ENCODE measurements at places on chromosomes 7 and 10. TPM values are rescaled to one million over a fixed set of nuclear protein-coding genes. Genes with fewer than 3 reads are reported as not detected.
A peak's percentile ranks its signal among the peaks of the same experiment; 100 is the strongest.

DNA sequence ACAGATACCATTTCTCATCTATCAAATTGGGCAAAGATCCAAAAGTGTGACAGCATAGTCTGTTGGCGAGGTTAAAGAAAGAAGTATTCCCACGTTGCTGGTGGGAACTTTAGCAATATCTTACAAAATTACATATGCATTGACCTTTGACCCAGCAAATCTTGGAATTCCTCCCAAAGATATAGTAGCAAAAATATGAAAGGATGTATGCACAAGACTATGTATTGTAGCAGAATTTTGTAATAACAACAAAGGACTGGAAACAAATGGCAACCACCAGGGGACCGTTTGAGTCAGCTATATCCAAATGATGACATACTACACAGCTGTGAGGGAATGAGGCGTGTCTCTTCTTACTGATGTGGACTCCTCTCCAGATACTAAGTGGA, 50.2 kb downstream of the KCNH2 start:
- no peak overlapping the region for H3K27ac ChIP-seq
- no peaks in the 10 kb centered on the region for H3K36me3 ChIP-seq
- H3K4me3 ChIP-seq, result no peak overlapping the region
- peaks cover 3% of the 10 kb centered on the region for H3K27me3 ChIP-seq

- peak; percentile 65 for DNase-seq
- peaks cover 3% of the 10 kb centered on the region for H3K4me1 ChIP-seq
- H3K27ac ChIP-seq, result no peak overlapping the region
- H3K4me3 ChIP-seq, result no peak overlapping the region
- H3K27me3 ChIP-seq, result peaks cover 34% of the 10 kb centered on the region
- H3K36me3 ChIP-seq, result no peaks in the 10 kb centered on the region
These were observed 37.9 kb upstream of the PSMG3 start for GRCh38 chr7:1607696-1608095.

DNA sequence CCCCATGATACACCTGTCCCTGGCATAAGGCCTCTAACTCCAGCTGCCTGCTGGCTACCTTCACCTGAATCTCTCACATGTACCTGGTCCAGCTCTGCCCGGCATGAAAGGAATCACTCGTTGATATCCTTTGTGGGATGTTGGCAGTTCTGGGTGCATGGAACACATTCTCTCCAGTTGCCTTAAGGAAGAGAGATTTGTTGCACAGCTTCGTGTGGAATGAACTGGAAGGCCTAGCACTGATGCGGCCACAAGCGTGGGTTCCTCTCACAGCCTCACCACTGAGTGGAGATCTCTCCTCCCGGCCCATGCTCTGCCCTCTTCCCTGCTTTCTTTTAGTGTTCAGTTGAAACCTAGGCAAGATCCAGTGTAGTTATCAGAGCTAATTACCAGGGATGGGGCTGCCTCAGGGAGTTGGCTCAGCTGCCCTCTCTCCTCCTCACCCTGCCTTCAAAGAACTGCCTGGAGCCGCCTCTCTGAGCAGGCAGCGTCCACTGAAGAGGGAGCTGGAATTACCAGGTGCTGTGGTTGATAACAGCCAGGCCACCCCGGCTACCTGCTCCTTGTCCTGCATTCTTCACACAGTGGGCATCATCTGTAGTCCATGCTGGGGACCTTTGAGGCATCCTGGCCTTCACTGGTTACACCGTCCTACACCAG, 194.3 kb downstream of the CCDC3 start:
- DNase-seq, result no peak
- peaks cover 4% of the 10 kb centered on the region for H3K27me3 ChIP-seq
- H3K4me1 ChIP-seq, result peaks cover 6% of the 10 kb centered on the region
- H3K27ac ChIP-seq, result no peak overlapping the region
- no peak overlapping the region for H3K4me3 ChIP-seq

GRCh38 chr7:76201732-76202665, at the start of gene SRRM3:
Gene SRRM3 (plus strand): TSS chr7:76201896. CDS start chr7:76235067, 33,171 bp downstream.
- no peak within 1 kb of the TSS for H3K27ac ChIP-seq
- no peak within 1 kb of the TSS for H3K4me3 ChIP-seq
- no peaks in the 10 kb centered on the region for H3K36me3 ChIP-seq
- H3K4me1 ChIP-seq, result no peaks in the 10 kb centered on the region
- peaks cover 2% of the 10 kb centered on the region for H3K27me3 ChIP-seq
- DNase-seq, result peak; percentile 97

DNA sequence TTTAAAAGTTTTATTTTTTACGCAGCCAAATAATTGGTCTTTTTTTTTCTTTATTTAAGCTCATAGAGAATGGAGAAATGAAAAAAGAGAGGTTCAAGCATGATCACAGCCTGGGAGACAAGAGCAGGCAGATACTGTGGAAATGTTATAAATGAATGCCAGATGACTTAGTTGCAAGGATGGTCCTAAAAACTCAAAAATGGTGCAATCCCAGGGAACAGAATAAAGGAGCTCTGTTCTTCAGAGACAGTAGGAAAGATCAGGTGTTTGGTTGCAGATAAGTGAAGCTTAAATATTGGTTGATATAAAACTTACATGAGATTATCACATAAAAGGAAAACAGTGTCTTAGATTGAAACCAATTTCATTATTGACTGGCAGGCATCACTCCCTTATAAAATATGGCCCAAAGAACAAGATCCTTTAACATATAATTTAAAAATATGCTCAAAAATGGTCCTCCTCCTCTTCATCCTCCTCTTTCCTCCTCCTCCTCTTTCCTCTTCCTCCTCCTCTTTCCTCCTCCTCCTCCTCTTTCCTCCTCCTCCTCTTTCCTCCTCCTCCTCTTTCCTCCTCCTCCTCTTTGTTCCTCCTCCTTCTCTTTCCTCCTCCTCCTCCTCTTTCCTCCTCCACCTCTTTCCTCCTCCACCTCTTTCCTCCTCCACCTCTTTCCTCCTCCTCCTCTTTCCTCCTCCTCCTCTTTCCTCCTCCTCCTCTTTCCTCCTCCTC, 18.6 kb downstream of the GNAT3 start:
- H3K27me3 ChIP-seq, result no peaks in the 10 kb centered on the region
- no peak for DNase-seq
- H3K4me3 ChIP-seq, result no peak overlapping the region

DNA sequence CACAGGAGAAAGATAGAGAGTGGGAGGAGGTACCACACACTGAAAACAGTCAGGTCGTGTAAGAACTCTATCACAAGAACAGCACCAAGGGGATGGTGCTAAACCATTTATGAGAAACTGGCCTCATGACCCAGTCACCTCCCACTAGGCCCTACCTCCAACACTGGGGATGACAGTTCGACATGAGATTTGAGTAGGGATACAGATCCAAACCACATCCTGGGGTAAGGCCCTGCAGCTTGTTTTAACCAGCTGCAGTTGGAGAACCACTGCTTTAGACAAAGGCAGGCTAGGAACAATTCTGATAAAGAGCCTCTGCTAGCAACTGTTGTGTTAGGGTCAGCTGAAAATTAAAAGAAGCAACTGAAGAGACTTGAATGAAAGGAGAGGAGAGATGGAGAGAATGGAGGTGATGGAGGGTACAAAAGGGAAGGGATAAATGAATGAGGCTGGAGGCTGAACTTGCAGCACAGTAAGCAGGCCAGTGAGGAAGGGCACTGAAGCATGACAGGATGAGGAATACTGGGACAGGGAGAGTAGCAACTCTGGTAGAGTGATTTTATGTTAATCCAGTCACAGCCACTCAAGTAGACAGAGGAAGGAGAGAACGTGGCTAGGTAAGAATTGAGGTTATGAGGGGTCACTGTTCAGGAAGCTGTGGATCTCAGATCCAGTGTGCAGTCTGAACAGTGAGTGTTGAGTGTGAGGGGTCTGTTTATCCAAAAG, 23.6 kb downstream of the MEST start:
- no peak overlapping the region for H3K27ac ChIP-seq
- no peak for DNase-seq
- no peaks in the 10 kb centered on the region for H3K4me1 ChIP-seq
- no peaks in the 10 kb centered on the region for H3K27me3 ChIP-seq
- H3K4me3 ChIP-seq, result no peak overlapping the region

GRCh38 chr7:42338916-42339540, 102.0 kb upstream of the GLI3 start:
- peaks cover 3% of the 10 kb centered on the region for H3K27me3 ChIP-seq
- H3K4me3 ChIP-seq, result peak overlapping the region; percentile 49
- no peak for DNase-seq
- H3K36me3 ChIP-seq, result no peaks in the 10 kb centered on the region
- H3K27ac ChIP-seq, result peak overlapping the region; percentile 36
- H3K4me1 ChIP-seq, result peaks cover 17% of the 10 kb centered on the region

GRCh38 chr10:31413325-31413724, 94.3 kb downstream of the ZEB1 start:
- no peak for DNase-seq
- H3K27ac ChIP-seq, result no peak overlapping the region
- H3K4me1 ChIP-seq, result peaks cover 7% of the 10 kb centered on the region
- H3K27me3 ChIP-seq, result no peaks in the 10 kb centered on the region
- no peak overlapping the region for H3K4me3 ChIP-seq

GRCh38 chr10:89431977-89432376, 17.6 kb downstream of the IFIT5 start:
- no peak for DNase-seq
- H3K27me3 ChIP-seq, result no peaks in the 10 kb centered on the region
- peaks cover 19% of the 10 kb centered on the region for H3K4me1 ChIP-seq

DNA sequence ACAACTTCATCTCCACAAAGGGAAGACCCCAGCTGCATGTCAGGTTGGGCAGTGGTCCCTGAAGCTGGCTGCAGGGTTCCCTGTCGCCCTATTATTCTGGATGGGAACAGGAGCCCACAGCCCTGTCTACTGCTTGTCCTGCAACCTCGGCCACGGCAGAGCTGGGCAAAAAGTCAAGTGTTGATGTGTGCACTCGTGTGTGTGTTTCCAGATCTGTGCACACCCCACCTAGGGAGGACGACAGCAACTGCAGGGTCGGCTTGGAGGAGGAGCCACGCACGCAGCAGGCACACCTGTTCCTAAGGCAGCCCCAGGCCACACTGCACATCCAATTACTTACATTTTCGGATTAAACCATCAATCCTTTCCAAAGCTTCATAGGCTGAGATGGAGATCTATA, 23.6 kb downstream of the PITRM1 start:
- H3K4me3 ChIP-seq, result no peak overlapping the region
- no peak overlapping the region for H3K27ac ChIP-seq
- H3K36me3 ChIP-seq, result peaks cover 97% of the 10 kb centered on the region
- H3K27me3 ChIP-seq, result no peaks in the 10 kb centered on the region
- no peaks in the 10 kb centered on the region for H3K4me1 ChIP-seq

DNA sequence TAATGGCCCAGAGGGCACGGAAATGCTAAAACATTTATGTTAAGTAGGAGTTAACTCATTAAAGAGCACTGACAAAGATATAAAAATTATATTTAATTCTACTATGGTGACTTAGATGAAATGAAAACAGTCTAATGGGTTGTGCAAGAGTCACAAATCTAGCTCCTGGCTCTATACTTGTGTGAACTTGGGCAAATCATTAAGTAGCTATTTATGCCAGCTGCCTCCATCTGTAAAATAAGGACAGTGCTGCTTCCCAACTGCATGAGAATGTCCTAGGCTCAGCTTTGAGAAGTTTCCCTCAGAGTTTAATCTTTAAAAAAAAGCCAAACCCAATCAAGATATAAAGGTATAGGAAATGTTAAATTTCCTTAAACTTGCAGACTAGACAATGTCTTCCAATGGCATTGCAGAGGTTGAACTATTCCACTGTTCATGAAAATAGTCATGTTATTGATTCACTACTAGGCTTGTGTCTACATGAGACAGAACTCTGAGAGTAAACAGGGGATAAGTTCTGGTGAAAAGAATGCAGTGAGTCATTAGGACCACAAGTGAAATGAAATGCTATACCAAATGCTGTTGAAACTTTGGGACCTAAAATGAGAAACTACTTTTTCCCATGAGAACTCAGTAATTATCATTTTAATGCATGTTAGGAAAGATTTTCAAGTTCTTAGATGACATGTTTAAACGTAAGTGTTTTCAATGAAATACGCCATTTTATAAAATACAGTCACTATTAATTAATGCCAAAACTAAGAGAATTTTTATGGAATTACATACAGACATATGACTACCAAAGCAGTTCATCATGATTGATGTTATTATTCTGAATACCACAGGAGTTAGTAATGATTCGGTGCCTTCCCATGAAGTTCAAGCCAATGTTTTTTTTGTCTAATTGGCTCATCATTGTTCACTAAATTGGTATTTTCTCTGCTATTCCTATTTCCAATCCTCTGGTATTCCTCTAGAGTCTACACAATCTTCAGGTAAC, 84.2 kb downstream of the CDK6 start:
- H3K27me3 ChIP-seq, result no peaks in the 10 kb centered on the region
- no peak overlapping the region for H3K4me3 ChIP-seq
- peak overlapping the region; percentile 93 for H3K27ac ChIP-seq
- DNase-seq, result peak; percentile 79
- no peaks in the 10 kb centered on the region for H3K36me3 ChIP-seq

DNA sequence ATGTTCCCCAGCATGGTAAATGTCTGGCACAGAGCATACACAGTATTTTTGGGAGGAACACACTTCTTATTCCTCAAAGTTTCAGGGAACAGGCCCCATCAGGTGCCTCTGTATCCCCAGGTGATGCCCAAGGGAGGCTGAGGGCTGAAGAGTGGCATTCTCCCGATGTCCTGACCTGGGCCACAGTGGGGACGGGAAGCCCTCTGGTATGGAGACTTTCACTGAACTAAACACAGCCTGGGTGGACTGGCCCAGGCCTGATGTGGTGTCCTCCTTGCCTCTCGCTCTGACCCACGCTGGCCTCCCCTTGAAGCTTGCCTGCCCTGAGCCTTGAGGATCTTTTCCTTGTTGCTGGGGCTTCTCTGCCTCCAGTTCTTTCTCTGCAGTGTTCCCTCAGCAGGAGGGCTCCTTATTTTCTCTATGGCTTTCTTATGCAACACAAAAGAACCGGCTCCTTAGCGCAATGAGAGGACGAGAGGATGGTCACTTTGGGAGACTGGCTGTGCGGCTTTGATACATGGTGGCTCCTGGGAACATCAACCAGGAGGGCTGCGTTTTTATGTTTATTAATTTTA, 157.5 kb upstream of the TNS3 start:
- H3K4me3 ChIP-seq, result no peak overlapping the region
- no peak overlapping the region for H3K27ac ChIP-seq
- DNase-seq, result peak; percentile 54
- peaks cover 8% of the 10 kb centered on the region for H3K4me1 ChIP-seq
- H3K36me3 ChIP-seq, result no peaks in the 10 kb centered on the region

- no peaks in the 10 kb centered on the region for H3K4me1 ChIP-seq
- no peaks in the 10 kb centered on the region for H3K27me3 ChIP-seq
- DNase-seq, result no peak
These were observed 526.5 kb downstream of the PTPRN2 start for GRCh38 chr7:158061026-158061630.

- H3K4me1 ChIP-seq, result peaks cover 23% of the 10 kb centered on the region
- peak overlapping the region; percentile 78 for H3K27ac ChIP-seq
- no peaks in the 10 kb centered on the region for H3K36me3 ChIP-seq
- DNase-seq, result no peak
- peak overlapping the region; percentile 24 for H3K4me3 ChIP-seq
These were observed 17.1 kb downstream of the ADAM8 start for GRCh38 chr10:133259602-133259989.

- H3K27me3 ChIP-seq, result no peaks in the 10 kb centered on the region
- no peak overlapping the region for H3K27ac ChIP-seq
- peaks cover 5% of the 10 kb centered on the region for H3K4me1 ChIP-seq
- H3K4me3 ChIP-seq, result no peak overlapping the region
- peak; percentile 88 for DNase-seq
These were observed 15.1 kb downstream of the GPR146 start for GRCh38 chr7:1059200-1060091.

The SPDYE1 gene
- total RNA-seq, result not detected

The HYAL4 gene
- total RNA-seq, result not detected

The TRIP6 gene
- 115 TPM for total RNA-seq

The ADAM22 gene
- total RNA-seq, result 0.36 TPM

The ZNF775 gene
- 6.2 TPM for total RNA-seq

The SFR1 gene
- total RNA-seq, result 9.7 TPM

The CCDC146 gene
- total RNA-seq, result 5.1 TPM

The SEC31B gene
- 5.3 TPM for total RNA-seq

The LIPM gene
- not detected for total RNA-seq

The STOX1 gene
- 0.29 TPM for total RNA-seq

The SKIDA1 gene
- 0.29 TPM for total RNA-seq

The ATP6V0A4 gene
- under 0.01 TPM for total RNA-seq

The TMEM168 gene
- 17.4 TPM for total RNA-seq

All from osteoblast (primary cell).